ENCODE measurements at places on chromosomes 1 and 21. TPM values are rescaled to one million over a fixed set of nuclear protein-coding genes. Genes with fewer than 3 reads are reported as not detected.

DNA sequence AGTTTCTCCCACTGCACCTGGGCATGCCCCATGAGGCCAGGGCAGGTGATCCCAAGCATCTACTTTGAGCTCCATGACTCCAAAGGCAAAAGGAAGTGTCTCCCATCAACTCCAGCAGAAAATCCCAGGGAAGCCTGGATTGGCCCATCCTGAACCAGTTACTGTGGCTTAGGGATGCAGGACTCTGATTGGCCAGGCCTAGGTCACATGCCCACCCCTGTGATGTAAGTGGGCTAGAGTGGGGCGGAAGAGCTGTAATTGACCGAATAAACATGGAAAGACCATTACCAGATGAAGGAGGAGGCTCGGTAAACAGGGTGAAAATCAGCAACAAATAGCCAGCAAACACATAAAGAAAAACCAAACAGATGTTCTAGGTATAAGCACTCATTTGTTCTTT lies 45.2 kb downstream of the MATN1 start:
- DNase-seq: no peak

MFAP2 gene
- 16.7 TPM for total RNA-seq

- DNase-seq: no peak
These were observed 49.8 kb downstream of the NFIA start for GRCh38 chr1:61132176-61132638.

NT5C1A gene
- not detected for total RNA-seq
